ENCODE measurements at places on chromosomes 1 and 21.
A peak's percentile ranks its signal among the peaks of the same experiment; 100 is the strongest.

- peak; percentile 49 for DNase-seq
Measured at GRCh38 chr1:171718216-171718615, 23.6 kb downstream of the VAMP4 start.

GRCh38 chr21:41317458-41317857 lies 857 bp downstream of the FAM3B start:
- no peak for DNase-seq

DNA sequence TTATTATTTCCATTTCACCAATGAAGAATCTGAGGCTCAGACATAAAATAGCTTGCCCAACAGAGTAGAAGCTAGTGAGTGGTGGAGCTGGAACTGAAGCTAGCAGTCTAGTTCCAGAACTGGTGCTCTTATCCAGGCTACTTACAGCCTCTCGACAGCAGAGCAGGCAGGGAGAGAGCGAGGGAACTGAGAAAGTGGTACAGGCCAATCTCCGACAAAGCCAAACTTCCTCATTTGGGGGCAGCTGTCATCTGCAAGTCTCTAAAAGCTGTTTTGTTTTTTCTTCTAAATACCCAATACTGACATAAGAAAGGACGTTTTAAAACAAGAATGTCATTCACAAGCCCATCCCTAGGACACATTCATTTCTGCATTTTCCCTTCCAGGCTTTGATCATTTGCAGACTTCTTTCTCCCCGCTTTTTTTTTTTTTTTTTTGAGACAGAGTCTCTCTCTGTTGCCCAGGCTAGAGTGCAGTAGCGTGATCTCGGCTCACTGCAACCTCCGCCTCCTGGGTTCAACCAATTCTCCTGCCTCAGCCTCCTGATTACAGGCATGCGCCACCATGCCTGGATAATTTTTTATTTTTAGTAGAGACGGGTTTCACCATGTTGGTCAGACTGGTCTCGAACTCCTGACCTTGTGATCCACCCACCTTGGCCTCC lies 20.0 kb downstream of the YIPF1 start:
- DNase-seq, result no peak

GRCh38 chr1:217443845-217444244 lies 187.0 kb downstream of the GPATCH2 start:
- no peak for DNase-seq
